ENCODE measurements at places on chromosomes 3 and 15. TPM values are rescaled to one million over a fixed set of nuclear protein-coding genes. Genes with fewer than 3 reads are reported as not detected.

The IL17RE gene
- total RNA-seq: 4.7 TPM

The ACKR4 gene
- not detected for total RNA-seq

The ALDH1L1 gene
- total RNA-seq: not detected

DNA sequence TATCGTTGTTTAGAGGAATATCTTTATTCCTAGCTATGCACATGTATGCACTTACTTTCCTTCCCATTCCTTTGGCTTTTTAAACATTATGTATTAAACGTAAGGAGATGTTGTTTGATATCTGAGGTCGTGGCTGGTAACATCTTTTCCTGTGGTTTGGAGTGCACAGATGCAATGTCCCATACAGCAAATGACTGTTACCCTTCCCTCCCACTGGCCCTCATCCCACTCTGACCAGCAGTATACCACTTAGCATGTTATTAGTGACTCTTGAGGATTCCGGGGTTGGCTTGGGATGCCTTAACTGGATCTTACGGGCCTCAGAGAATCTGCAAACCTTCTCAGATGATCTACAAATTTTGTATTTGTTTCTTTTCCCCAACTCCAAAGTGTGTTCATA, 34.5 kb downstream of the TGFBR2 start:
- no peaks in the 10 kb centered on the region for H3K27me3 ChIP-seq
- H3K4me3 ChIP-seq: no peak overlapping the region
- H3K36me3 ChIP-seq: peaks cover 22% of the 10 kb centered on the region
- DNase-seq: no peak
- H3K27ac ChIP-seq: no peak overlapping the region

The ADAMTS17 gene
- total RNA-seq: 6.9 TPM

GRCh38 chr15:63446255-63446654, 58.1 kb upstream of the USP3 start:
- H3K27ac ChIP-seq: no peak overlapping the region
- H3K36me3 ChIP-seq: no peaks in the 10 kb centered on the region
- no peaks in the 10 kb centered on the region for H3K27me3 ChIP-seq
- H3K4me3 ChIP-seq: no peak overlapping the region

GRCh38 chr15:64483749-64484148, 23.4 kb downstream of the ZNF609 start:
- no peaks in the 10 kb centered on the region for H3K4me1 ChIP-seq
- no peak for DNase-seq
- H3K4me3 ChIP-seq: no peak overlapping the region
- H3K27me3 ChIP-seq: no peaks in the 10 kb centered on the region
- H3K36me3 ChIP-seq: no peaks in the 10 kb centered on the region

GRCh38 chr15:48887144-48887543, 9.2 kb downstream of the EID1 start:
- H3K4me3 ChIP-seq: no peak overlapping the region
- H3K4me1 ChIP-seq: peaks cover 6% of the 10 kb centered on the region
- H3K36me3 ChIP-seq: no peaks in the 10 kb centered on the region
- no peak overlapping the region for H3K27ac ChIP-seq

GRCh38 chr15:72932472-72932871, 119.8 kb upstream of the NEO1 start:
- H3K4me1 ChIP-seq: no peaks in the 10 kb centered on the region
- H3K27me3 ChIP-seq: peaks cover 51% of the 10 kb centered on the region
- H3K27ac ChIP-seq: no peak overlapping the region
- H3K36me3 ChIP-seq: no peaks in the 10 kb centered on the region
- no peak for DNase-seq

The DNAJA4 gene
- 5.4 TPM for total RNA-seq

The ATP1B3 gene
- 20.2 TPM for total RNA-seq

DNA sequence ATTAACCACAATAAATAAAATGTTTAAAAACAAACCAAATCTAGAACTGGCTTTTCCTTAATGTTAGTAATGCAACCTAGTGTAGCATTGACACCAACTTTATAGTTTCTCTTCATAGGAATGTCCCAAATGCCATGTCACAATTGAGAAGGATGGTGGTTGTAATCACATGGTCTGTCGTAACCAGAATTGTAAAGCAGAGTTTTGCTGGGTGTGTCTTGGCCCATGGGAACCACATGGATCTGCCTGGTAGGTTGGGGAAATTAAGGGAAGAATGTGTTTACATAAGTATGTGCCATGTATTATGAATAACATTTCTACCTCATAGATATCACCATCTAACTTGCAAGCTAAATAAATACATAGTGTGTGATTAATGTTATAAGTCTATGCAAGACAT, 84.4 kb upstream of the GOLGA6B start:
- no peak overlapping the region for H3K27ac ChIP-seq
- DNase-seq: no peak
- no peak overlapping the region for H3K4me3 ChIP-seq
- peaks cover 35% of the 10 kb centered on the region for H3K36me3 ChIP-seq

The KCNH8 gene
- not detected for total RNA-seq

- H3K27me3 ChIP-seq: no peaks in the 10 kb centered on the region
- no peak overlapping the region for H3K4me3 ChIP-seq
- H3K36me3 ChIP-seq: no peaks in the 10 kb centered on the region
- DNase-seq: no peak
Observed at GRCh38 chr3:119300991-119301391, 6.8 kb downstream of the ARHGAP31 start.

DNA sequence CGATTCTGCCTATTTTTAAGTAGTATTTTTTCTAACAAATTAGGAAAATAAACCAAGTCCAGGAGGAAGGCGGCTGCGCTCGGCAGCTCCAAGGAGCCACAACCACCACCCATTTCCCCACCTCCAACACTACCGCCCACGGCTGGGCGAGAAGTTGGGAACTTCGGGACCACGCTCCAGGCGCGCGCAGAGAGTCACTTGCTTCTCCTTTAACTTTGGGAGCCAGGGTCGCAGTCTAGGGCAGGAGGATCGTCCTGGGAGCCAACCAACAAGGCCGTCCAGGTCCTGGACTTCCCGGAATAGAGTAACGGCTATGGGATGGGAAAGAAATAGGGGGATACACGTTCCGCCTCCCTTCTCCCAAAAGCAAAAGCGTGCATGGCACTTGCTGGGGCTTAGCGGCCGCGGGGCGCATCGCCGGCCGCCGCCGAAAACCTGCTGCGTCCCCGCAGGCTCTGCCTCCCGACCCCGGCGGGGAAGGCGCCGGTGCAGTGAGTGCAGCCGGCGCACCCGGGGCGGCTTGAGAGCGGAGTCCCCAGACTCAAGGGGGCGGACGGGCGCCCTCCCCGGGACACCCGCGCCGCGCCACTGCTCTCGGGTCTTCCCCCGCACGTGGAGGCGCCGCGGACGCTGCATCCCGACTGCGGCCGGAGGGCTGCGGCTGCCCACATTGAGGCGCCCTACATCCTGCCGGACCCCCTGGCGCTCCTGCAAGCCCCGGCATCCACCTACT, 699 bp downstream of the MEGF11 start:
- H3K4me3 ChIP-seq: peak overlapping the region; percentile 73
- DNase-seq: no peak
- H3K27ac ChIP-seq: no peak overlapping the region
- no peaks in the 10 kb centered on the region for H3K4me1 ChIP-seq
- peaks cover 17% of the 10 kb centered on the region for H3K27me3 ChIP-seq
- no peaks in the 10 kb centered on the region for H3K36me3 ChIP-seq

The SERPINI2 gene
- total RNA-seq: not detected

The UNC13C gene
- not detected for total RNA-seq

GRCh38 chr15:70281261-70281810, 183.6 kb upstream of the TLE3 start:
- no peak overlapping the region for H3K27ac ChIP-seq
- H3K4me1 ChIP-seq: peaks cover 8% of the 10 kb centered on the region
- H3K4me3 ChIP-seq: no peak overlapping the region
- no peaks in the 10 kb centered on the region for H3K27me3 ChIP-seq
- H3K36me3 ChIP-seq: no peaks in the 10 kb centered on the region

DNA sequence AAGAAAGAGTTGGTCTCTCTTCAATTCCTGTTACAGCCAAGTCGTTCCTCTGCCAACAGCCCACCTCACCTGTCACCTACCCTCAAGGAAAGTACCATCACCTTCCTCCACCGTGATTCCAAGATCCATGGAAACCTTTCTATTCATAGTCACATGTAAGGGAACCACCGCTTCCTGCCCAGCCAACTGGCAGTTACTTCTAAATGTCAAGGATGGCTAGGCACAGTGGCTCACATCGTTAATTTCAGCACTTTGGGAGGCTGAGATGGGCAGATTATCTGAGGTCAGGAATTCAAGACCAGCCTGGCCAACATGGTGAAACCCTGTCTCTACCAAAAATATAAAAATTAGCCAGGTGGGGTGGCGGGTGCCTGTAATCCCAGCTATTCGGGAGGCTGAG, 82.8 kb downstream of the FOXP1 start:
- DNase-seq: no peak
- H3K27me3 ChIP-seq: no peaks in the 10 kb centered on the region
- no peaks in the 10 kb centered on the region for H3K36me3 ChIP-seq
- no peak overlapping the region for H3K27ac ChIP-seq
- H3K4me1 ChIP-seq: peaks cover 41% of the 10 kb centered on the region

DNA sequence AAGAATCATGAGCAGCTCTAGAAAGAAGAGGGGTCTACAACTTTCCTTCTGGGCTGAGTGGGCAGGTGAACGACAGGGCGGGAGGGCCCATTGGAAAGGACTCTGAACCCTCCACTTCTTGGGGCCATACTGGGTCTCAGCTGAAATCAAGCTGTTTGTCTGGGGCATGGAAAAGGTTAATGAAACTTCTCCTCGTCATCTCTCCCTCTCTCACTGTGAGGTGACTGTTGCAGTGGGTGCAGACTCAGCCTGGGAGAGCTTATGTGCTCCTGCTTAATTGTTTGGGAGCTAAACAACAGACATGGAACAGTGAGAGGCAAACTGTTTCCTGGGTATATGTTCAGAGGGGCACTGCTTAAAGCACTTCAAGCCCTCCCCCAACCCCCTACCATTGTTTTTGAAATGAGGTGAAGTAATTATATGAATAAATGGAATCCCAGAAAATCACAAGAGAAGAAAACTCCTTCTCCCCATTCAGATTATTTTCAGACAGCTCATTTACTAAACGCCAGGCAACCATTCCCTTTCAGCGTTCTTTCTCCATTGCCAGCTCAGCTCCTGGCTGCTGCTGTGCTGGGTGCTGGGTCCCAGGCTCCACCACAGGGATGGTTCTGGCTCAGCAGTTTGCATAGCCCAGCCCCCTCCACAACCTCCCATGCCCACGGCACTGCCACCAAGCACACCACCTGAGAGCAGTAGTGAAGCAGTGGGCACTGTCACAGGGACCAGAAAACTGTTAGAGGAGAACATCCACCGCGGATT, 444.9 kb upstream of the TBL1XR1 start:
- no peak overlapping the region for H3K4me3 ChIP-seq
- DNase-seq: no peak
- no peak overlapping the region for H3K27ac ChIP-seq
- H3K27me3 ChIP-seq: no peaks in the 10 kb centered on the region

The PDZRN3 gene
- total RNA-seq: not detected

The CKMT1B gene
- 8.7 TPM for total RNA-seq

GRCh38 chr15:76930831-76931396, 635 bp upstream of the RCN2 start:
- peaks cover 15% of the 10 kb centered on the region for H3K4me1 ChIP-seq
- no peak overlapping the region for H3K27ac ChIP-seq
- DNase-seq: no peak
- peaks cover 10% of the 10 kb centered on the region for H3K36me3 ChIP-seq
- peak overlapping the region; percentile 85 for H3K4me3 ChIP-seq

DNA sequence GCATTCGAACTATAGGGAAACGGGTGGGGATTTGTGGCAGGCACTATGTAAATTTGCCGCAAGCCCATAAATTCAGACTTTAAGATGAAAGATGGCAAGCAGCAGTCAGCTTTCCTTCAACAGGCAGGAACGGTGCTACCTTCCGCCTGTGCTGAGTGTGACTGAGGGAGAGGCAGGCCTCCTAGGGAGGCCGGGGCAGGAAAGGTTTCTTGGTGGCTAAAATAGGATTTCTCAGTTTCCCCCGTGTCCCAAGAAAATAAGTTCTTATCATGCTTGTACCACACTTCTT, 12.5 kb downstream of the FLNB start:
- DNase-seq: no peak
- H3K4me1 ChIP-seq: peaks cover 62% of the 10 kb centered on the region
- peak overlapping the region; percentile 28 for H3K27ac ChIP-seq
- 0 out of 2 replicates have a peak overlapping the region, but pooled peaks have one; percentile 6 for H3K4me3 ChIP-seq

- H3K4me1 ChIP-seq: peaks cover 22% of the 10 kb centered on the region
- H3K27ac ChIP-seq: peak overlapping the region; percentile 73
- no peak overlapping the region for H3K4me3 ChIP-seq
- no peaks in the 10 kb centered on the region for H3K27me3 ChIP-seq
- H3K36me3 ChIP-seq: 0 out of 2 replicates have a peak, but pooled peaks cover 3% of the 10 kb centered on the region
- peak; percentile 85 for DNase-seq
Observed at GRCh38 chr15:64619880-64620839, 155.2 kb downstream of the RBPMS2 start.

The OXTR gene
- total RNA-seq: 21.5 TPM

DNA sequence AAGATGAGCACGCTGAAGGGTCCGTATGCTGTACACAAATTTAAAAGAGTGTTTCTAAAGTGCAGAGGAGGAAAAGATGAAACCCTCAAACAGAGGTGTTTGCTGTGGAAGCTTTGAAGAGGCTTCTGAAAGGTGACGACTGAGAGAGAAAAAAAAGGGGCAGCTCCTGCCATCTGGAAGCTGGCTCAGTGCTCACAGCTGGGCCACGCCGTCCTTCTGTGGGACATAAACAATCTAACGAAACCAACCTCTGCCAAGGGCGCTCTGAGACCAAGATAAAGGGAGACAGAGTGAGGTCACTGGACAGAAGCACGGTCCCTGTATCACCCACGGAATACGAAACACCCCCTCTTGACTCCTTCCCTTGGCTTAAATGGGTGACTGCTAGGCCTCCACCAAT, 96.3 kb upstream of the SLC6A6 start:
- H3K36me3 ChIP-seq: no peaks in the 10 kb centered on the region
- no peak overlapping the region for H3K4me3 ChIP-seq
- no peaks in the 10 kb centered on the region for H3K4me1 ChIP-seq
- no peak overlapping the region for H3K27ac ChIP-seq

The MME gene
- 1.2 TPM for total RNA-seq

- no peak for DNase-seq
- H3K36me3 ChIP-seq: no peaks in the 10 kb centered on the region
- peak overlapping the region; percentile 44 for H3K27ac ChIP-seq
- no peak overlapping the region for H3K4me3 ChIP-seq
- no peaks in the 10 kb centered on the region for H3K27me3 ChIP-seq
- peaks cover 12% of the 10 kb centered on the region for H3K4me1 ChIP-seq
Observed at GRCh38 chr3:110569073-110569472, 502.5 kb upstream of the NECTIN3 start.

All from PC-3 (cell line).